ENCODE measurements at places on chromosomes 11 and 22.

- DNase-seq, result no peak
These were observed 57.4 kb downstream of the BUD13 start for GRCh38 chr11:116715383-116715782.

DNA sequence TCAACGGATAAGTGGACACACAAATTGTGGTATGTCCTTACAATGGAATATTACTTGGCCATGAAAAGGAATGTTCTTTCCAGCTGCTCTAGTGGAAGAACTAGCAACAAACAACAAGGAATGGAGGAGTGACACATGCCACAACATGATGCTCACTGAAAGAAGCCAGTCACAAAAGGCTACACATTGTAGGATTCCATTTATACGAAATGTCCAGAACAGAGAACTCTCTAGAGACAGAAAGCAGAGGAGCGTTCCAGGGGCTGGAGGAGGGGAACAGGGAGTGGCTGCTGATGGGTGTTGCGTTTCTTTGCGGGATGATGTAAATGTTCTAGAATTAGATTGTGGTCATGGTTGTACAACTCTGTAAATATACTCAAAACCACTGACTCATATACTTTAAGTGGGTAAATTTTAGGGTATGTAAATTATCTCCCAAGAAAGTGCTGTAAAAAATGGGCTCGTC is 32.4 kb upstream of the PDGFB start:
- DNase-seq, result no peak

GRCh38 chr11:32055861-32056260 is 35.0 kb upstream of the RCN1 start:
- no peak for DNase-seq

DNA sequence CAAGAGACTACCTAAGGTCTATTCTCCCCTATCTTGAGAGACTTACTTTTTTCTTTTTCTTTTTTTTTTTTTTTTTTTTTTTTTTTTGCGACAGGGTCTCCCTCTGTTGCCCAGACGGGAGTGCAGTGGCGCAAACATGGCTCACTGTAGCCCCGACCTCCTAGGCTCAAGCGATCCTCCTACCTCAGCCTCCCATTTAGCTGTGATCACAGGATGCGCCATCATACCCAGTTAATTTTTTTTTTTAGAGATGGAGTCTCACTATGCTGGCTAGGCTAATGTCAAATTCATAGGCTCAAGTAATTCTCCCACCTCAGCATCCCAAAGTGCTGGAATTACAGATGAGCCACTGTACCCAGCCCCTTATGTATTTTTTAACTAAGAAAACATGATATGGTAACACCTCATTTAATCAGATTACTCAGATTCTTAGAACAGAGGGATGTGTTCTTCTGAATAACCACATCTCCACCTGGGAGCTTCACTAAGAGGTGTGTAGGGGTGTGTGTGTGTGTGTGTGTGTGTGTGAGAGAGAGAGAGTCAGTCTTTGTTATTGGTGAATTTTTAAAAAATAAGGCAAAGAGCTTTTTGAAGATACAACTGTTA is 102.9 kb downstream of the USP35 start:
- peak; percentile 3 for DNase-seq

GRCh38 chr11:116471608-116472256 is 301.1 kb downstream of the BUD13 start:
- DNase-seq, result no peak

- no peak for DNase-seq
These were observed 32.1 kb downstream of the PPIL2 start for GRCh38 chr22:21697880-21698279.

- no peak for DNase-seq
These were observed 936.6 kb downstream of the OPCML start for GRCh38 chr11:132595711-132596134.

DNA sequence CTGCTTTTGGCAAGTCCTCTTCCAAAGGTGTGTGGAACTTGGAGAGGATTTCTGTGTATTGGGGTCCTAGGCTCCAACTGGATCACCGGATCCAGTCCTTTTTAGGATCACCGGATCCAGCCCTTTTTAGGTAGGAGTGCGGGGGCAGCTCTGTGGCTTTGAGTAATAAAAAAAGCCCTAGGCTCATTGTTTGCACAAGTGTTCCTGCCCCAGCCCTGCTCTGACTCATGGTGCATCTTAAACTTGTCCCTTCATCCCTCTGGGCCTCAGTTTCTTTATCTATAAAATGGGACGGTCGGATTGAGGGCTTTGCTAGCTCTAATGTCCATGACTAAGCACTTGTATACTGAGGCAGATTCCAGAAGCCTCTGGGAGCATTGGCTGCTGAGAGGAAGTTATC is 22.7 kb upstream of the CD44 start:
- DNase-seq, result no peak

DNA sequence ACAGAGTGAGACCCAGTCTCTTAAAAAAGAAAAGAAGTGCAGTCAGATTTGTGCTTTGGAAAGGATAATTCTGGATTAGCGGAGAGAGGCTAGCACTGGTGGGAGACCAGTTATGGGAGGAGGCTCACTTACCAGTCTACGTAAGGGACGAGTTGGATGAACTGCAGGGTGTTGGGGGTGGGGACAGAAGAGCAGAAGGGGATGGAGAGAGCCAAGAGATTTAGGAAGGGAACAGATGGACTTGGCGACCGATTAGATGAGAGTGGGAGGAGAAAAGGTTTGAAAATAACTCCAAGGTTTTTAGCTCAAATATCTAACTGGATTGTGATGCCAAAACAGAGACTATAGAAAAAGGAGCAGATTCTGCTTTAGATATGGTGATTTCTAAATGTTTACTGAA is 81.4 kb downstream of the SFI1 start:
- no peak for DNase-seq

DNA sequence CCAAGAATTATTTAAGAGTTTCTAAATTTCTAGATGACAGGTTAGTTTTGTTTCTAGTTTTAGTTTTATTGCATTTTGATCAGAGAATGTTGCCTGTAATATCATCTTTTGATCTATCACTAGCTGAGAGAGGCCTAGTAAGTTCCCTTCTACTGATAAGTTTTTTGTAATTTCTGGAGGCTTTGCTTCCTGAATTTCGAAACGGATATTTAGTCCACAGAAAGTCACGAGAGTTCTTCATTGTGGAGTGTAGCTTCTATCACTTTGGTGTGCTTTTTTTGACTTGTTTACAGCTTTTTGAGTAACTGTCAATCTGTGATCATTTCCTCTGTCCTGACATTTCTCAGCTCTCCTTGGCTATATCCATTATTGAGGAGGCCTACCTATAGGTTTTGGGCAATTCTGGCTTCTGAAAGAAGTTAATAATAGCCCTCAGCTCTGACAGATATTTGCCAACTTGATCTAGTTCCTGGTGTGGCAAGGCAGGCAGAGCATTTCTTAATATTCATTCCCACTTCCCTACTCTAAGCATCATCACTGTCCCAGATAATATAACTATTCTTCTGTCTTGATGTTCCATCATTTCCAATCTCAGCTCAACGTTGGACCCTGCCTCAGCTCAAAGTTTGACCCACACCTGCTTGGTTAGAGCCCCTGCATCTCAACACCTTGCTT is 171.3 kb downstream of the BLID start:
- DNase-seq, result no peak

- no peak for DNase-seq
These were observed at the start of gene RAB3IL1 for GRCh38 chr11:61917334-61918109. RAB3IL1 (minus strand) TSS chr11:61917566; CDS start chr11:61917367, 199 bp downstream.

DNA sequence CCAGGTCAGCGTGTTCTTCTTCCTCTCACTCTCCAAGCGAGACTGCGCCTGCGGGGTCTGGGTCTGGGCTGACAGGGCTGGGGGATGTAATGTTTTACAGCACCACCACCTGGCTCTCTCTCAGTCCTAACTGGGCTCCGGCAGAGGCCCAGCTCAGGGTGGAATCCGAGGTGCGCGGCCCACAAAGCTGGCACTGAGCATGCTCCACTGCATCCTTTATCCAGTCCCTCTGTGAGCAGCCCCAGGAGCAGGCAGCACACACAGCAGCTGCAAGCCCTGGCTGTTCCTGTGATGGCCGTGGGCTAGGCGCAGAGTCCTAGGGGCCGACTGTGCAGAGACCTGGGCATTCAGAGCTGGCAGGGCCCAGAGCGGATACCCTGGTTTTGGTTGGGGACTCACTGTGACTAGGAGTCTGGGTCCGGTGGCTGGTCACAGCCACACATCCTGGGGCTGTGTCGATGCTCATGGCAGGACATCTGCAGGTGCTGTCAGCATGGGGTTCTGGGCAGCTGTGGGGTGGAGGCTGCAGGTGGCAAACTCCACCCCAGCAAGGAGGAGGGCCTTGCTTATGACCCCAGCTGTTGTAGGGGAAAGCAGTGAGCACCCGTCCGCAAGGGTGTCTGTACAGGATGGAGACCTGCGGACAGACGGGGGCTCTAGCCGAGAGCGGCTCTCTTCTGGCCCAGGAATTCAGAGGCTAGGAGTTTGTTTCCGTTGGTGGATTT is 4.0 kb downstream of the LRRC75B start:
- DNase-seq, result no peak

DNA sequence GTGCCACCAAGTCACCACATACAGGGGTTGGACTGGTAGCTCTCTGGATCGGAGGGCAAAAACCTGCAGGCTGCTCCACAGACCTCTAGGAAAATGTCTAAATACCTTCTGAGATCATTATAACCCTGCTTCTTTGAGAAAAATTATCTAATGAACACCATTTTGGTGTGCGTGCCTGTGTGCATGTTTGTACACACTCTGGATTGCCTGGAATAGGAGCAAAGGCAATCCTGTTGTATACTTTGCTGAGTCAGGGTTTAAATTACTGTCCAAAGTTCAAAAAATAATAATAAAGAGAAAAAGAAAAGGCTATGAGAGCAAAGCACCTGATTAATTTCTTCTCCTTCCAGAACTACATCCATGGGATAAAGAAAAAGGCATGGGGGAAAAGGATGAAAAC is 11.0 kb downstream of the JAML start:
- DNase-seq, result no peak

- no peak for DNase-seq
These were observed 22.5 kb downstream of the CLPB start for GRCh38 chr11:72411623-72412419.
